ENCODE measurements at places on chromosomes 4 and X. TPM values are rescaled to one million over a fixed set of nuclear protein-coding genes. Genes with fewer than 3 reads are reported as not detected.

The DMRTC1 gene
- total RNA-seq = not detected

The PNMA6E gene
- total RNA-seq = not detected

The CHRDL1 gene
- total RNA-seq = 0.36 TPM

The HERC5 gene
- under 0.01 TPM for total RNA-seq

The ARR3 gene
- not detected for total RNA-seq

The AMBN gene
- not detected for total RNA-seq

The DGAT2L6 gene
- total RNA-seq = not detected

The ARX gene
- not detected for total RNA-seq

The ELF4 gene
- total RNA-seq = 10.9 TPM

The GAGE12J gene
- total RNA-seq = not detected

The KIAA1210 gene
- total RNA-seq = not detected

The VSIG4 gene
- total RNA-seq = not detected

The ACSL1 gene
- 26.0 TPM for total RNA-seq

The ADAMTS3 gene
- total RNA-seq = 2.5 TPM

The GYPA gene
- not detected for total RNA-seq

The GYG2 gene
- 9.2 TPM for total RNA-seq

The USP26 gene
- total RNA-seq = not detected

The LAP3 gene
- total RNA-seq = 91.6 TPM

The SPARCL1 gene
- not detected for total RNA-seq

The SORBS2 gene
- under 0.01 TPM for total RNA-seq

The DMRTC1B gene
- total RNA-seq = not detected

The AKAP14 gene
- not detected for total RNA-seq

The EVC2 gene
- 5.9 TPM for total RNA-seq

The PDLIM5 gene
- total RNA-seq = 159 TPM

The SPANXD gene
- total RNA-seq = not detected

The ITIH6 gene
- not detected for total RNA-seq

The MSX1 gene
- total RNA-seq = 1.1 TPM

The HELQ gene
- 9.1 TPM for total RNA-seq

The DCX gene
- total RNA-seq = not detected

The IL9R gene
- total RNA-seq = not detected

The TEX13D gene
- not detected for total RNA-seq

The AWAT2 gene
- under 0.01 TPM for total RNA-seq

The EDA gene
- total RNA-seq = under 0.01 TPM

The FDCSP gene
- not detected for total RNA-seq

The USP51 gene
- 1.1 TPM for total RNA-seq

The KLHL2 gene
- total RNA-seq = 12.4 TPM

The CXXC4 gene
- under 0.01 TPM for total RNA-seq

The MAGEE2 gene
- not detected for total RNA-seq

The EXOC1L gene
- not detected for total RNA-seq

The MAGEA12 gene
- not detected for total RNA-seq

The RNF150 gene
- total RNA-seq = 18.1 TPM

The PLAC8 gene
- total RNA-seq = not detected

The STBD1 gene
- 2.2 TPM for total RNA-seq

The SULT1B1 gene
- 0.18 TPM for total RNA-seq

The UGT2B11 gene
- total RNA-seq = not detected

The DTHD1 gene
- not detected for total RNA-seq
